Activated CD4-positive, alpha-beta T cell treated with anti-CD3 and anti-CD28 coated beads, Interleukin-2, Interleukin-4, amounts not matched to agents 100 ng/mL and 50 ng/mL, durations not matched to agents 16 hours and 8 hours (primary cell): ENCODE measurements at places on chromosomes 2 and 18.

GRCh38 chr2:165633431-165633830, 160.6 kb downstream of the GALNT3 start:
- no peak for DNase-seq

DNA sequence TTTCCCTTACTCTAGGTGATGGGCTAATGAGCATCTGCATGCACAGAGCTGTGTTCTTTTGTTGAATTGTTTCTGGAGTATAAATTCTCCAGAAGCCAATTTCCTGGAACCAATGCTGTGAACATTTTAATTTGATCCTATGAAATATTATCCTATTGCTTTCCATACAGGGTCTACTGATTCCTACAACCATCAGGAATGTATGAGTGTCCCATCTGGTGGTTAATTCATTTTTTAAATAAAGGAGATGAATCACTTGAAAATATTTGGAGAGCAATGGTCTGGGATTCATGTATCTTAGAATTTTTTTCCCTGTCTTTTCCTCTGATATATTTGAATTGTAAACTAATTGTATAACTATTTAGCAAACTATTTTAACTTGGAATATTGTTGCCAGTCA, 14.0 kb downstream of the KIF5C start:
- DNase-seq: no peak

DNA sequence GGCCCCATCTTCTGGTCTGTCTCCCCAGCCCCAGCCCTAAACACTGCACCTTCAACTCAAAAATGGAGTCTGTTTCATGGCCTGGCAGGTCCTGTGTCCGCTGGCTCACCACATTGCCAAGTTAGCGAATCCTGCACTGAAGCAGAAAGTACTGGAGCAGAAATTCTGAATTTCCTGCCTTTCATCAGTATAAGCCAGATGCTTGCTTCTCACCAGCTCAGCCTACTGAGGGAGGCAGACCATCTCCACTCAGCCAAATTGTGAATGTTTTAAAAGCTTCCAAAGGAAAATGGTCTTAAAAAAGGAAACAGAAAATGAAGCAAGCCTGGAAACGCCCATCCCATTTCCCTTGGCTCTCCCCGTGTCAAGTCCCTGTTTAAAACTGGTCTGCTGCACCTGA, 157.8 kb downstream of the C1D start:
- DNase-seq: no peak

- DNase-seq: peak; percentile 43
Observed at GRCh38 chr18:63106727-63107126, 212.8 kb downstream of the BCL2 start.
